ENCODE measurements at places on chromosomes 11 and 22.

GRCh38 chr22:31938296-31938695 lies 6.0 kb upstream of the YWHAH start:
- DNase-seq, result no peak

DNA sequence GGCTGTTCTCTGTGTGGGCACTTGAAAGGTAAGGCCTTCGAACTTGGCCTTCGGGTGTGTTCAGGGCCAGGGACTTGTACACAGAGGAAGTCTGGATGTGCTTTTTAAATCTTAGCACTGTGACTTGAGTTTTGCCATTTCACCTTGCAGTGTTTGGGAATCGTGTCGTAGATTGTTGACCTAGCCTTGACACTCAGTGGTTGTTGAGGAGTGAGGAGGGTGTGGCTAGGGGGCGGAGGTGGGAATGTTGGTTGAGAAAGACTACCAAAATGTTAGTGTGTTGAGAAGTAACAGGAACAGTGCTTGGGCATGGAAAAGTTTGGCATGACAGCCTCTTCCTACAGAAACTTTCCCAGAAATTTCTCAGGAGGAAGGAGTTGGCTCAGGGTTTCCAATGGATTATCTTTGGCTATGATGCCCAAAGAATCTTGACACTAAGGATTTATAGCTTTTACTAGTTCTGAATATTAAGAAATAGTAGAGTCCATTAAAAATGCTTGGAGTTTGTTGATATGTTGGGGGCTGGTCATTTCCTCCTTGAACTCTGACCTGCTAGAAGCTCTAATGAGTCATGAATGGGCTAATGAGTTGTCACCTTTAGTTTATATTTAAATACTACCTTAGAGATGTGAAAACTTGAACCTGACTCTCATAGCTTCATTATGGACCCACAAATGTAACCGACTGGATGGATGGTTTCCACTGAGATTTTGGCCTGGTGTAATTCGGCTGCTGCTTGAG lies 40.6 kb downstream of the BARX2 start:
- no peak for DNase-seq

DNA sequence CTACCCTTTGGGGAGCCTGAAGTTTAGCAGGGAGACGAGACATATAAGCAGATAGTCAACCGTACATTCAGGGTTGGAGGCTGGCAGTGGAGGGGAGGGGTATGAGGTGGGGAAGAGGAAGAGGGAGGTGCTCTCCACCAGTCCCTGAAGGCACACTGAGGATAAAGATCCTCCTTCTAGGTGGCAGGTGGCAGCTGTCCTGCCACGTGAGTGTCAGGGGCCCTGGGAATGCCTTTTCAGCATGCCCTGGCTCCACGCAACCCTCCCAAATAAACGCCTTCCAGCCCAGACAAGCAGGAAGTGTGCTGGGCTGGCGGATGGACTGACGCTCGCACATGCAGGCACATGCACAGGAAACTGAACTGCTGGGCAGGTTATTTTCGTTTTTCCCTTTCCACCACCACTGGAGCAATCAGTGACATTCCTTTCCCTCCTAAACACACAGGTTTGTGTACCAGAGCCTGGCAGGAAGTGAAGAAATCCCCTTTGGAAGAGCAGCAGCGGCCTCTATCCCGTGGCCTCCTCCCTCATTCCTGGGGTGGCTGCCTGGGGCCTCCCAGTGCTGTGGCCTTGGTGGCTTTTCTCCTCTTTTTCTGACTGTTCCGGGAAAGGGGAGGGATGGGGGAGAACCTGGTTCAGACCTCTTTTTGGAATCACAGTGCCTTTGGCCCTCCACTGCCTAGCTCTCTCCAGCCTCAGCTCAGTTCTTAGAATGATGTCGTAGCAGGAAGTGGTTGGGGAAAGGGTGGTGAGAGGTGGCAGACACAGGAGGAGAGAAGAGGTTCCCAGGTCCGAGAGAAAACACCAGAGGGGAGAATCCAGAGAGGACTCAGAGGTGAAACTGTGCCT lies 157.0 kb upstream of the TIMP3 start:
- DNase-seq, result no peak

DNA sequence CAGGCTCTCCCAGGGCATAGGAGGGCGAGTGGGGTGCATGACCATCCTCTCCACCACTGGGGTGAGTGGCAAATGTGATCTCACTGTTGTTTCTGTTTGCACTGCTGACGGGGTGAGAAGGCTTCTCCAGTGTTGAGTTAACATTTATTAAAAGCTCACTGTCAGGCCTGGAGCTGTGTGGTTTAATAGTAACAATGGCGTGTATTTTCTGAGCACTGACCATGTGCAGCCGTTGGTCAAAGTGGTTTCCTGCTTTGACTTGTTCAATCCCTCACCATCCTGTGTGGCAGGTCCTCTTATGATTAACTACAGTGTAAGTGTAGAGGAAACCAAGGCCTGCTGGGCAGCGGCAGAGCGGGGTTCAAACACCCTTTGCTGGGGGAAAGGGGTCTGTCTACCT lies 4.4 kb downstream of the A4GALT start:
- DNase-seq, result no peak

DNA sequence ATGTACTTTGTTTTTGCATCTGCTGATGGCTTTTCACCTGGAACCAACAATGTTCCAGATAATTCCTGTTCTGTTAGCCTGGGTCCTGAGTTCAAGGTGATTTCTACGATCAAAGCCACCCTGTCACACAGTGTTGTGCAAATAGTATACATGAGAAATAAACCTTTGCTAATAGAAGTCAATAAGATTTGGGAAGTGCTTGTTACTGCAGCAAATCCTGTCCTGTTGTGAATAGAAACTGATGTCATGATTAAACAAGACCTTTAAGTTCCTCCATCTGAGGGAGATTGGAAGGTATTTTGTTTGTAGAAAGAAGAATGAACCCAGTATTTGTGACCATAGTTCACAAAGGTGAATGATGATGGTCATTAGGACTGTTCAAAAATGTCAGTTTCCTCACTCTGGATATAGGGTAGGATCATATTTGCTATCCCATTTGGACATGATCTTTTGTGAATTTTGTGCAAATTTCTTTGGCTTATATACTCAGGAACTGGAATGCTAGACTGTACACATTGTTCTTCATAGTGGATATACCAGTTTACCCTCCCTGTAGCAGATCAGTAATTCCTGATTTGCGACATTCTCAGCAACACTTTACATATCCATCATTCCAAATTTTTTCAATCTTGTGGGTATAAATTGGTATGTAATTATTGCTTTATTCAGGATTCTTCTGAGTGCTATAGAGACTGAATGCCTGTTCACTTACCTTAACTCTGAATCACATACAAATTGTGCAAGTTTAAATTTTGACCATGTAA lies 428.5 kb downstream of the METTL15 start:
- DNase-seq, result no peak

GRCh38 chr11:1805525-1805924 lies 29.3 kb upstream of the SYT8 start:
- DNase-seq, result no peak

DNA sequence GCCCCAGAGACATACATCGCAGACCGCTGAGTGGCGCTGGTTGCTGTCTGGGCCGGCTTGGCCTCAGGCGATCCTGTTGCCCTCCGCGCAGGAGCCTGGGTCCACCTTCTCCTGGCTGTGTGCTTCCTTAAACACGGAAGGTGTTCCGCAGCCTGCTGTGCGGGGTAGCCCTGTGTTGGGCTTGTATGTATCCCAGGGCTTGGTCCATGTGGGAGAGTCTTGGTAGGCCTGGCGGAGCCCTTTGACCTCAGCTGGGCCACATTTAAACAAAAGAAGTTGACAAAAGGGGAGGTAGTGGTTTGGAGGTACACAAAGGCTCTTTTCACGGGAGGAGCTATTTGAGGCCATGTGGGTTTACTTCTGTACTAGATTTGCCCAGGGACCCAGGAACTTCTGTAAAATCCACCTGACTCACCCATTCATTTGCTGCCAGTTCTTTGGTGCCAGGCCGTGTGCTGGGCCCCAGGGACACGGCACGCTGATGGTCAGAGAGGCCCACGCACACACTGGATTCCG lies 11.0 kb upstream of the GRAMD4 start:
- DNase-seq, result no peak

DNA sequence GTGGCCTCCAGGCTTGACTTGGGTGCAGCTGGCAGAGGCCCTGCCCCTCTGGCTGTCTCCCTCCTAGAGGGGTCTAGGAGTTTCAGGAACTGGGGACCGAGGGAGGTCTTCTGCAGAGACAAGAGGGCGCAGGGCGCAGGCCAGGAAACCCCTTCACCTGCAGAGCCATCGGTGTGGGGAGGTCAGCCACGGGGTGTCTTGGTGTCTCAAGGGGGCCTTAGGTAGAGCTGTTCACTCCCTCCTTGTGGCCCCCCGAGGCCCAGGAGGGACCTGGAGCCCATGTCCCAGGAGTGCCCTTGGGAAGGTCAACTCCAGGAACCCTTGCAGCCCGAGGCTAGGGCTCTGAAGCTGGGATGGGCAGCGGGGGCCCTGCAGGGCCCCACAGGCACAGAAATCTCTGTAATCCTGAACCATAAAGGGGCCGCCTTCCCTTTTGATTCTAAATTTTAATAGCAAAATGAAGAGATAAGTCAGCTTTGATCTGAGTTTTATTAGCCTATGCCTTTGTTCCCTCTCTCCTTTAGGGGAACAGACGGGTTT lies 31.4 kb upstream of the TH start:
- DNase-seq, result no peak

- DNase-seq, result no peak
Measured at GRCh38 chr11:70889411-70889810, 363.0 kb downstream of the SHANK2 start.

- no peak for DNase-seq
Measured at GRCh38 chr11:123457187-123457770, 27.2 kb downstream of the GRAMD1B start.

GRCh38 chr11:64456509-64457320 lies 97.8 kb downstream of the RPS6KA4 start:
- no peak for DNase-seq

- DNase-seq, result no peak
Measured at GRCh38 chr11:65643971-65644370, 6.1 kb downstream of the SIPA1 start.

- no peak for DNase-seq
Measured at GRCh38 chr11:132718711-132719671, 813.3 kb downstream of the OPCML start.

DNA sequence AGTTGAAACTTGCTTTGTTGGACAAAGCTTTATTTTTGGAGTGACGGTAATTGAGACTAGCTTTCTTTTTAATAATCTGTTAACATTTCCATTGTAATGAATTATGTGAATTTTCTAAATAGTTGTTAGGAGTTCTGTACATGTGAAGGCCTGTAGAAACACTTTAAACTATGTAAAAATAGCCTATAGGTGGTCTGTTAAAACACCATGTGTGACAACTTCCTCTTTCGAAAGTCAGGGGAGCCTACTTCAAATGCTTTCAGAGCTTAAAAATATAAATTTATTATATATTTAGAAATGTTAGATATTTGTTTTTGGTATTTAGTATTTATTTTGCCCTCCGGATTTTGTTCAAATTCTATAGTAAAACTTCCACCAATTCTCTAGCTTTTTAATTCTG lies 28.7 kb downstream of the DDIAS start:
- DNase-seq, result no peak

Data from type B pancreatic cell (in vitro differentiated cells).